Esophagus squamous epithelium (tissue), 5 donors: ENCODE measurements at places on chromosomes 2 and 18.

- DNase-seq, result no peak
These were observed 95.6 kb upstream of the KLHL14 start for GRCh38 chr18:32868406-32868805.

GRCh38 chr2:48250943-48251342 is 279.0 kb upstream of the STON1 start:
- no peak for DNase-seq

DNA sequence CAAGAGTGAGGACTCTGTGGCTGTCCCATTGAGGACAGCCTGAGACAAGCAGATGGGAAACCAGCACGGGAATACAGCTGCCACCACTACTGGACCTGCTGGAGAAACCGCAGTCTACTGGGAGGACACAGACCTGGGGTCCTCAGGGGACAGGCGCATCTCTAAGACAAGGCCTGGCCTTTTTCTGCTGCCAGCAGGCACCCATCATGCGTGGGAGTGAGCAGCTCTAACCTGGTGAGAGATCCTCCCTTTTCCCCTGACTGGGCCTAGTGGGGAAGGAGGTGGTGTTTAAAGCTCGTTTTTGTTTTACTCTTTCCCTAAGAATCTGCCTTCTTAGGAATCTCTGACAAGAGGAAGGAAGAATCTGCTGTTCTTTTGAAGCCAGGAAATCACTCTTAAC is 36.6 kb downstream of the CYRIA start:
- DNase-seq, result no peak

DNA sequence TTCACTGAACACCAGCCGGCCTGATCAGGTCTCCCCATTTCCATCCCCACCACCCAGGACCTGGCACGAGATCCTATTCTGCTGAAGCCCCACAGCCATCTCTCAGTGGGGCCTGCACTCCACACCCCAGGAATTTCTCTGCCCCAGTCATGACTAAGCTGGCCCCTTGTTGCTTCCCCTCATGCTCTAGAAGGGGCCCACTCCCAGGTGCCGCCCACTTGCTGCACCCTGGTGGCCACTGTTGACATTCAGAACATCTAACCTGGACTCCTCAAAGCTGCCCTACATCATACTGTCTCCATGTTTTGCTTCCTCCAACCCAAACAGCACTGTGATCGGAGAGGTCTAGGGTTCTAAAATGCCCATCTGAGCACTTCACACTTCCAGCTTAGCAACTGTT is 90.7 kb upstream of the KLHL29 start:
- DNase-seq, result no peak

GRCh38 chr2:212745359-212745758 is 206.8 kb upstream of the ERBB4 start:
- DNase-seq, result no peak

DNA sequence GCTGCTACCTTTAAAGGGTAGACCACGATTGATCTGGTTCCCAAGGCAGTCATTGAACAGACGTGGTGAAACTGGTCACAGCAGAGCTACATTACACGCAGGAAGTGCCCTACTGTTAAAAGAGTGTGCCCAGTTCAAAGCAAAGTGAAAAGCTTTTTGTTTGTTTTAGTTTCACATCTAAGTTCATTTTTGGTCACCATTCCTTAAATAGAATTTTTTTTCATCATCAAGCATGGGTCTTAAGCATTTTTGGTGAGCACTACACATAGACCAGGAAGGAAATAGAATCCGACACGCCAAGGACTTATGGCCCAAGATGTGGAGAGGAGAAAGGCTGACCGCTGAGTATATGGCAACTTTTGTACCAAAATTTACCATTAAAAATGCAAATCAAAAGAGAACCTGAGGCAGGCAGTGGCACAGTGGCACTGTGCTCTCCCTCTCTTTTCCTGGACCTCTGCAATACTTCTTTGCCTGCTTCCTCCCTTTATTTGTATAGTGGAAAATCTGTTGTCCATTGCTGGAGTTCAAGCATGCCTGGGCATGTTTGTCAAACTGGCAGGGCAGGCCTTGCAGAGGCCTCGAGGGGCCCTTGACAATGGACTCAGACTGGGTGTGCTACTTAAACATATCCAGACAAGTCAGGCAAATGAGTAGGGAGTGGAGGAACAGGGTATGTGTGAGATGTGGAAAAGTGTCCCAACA is 42.6 kb upstream of the HNRNPA3 start:
- DNase-seq, result no peak

GRCh38 chr18:76391746-76392145 is 103.3 kb downstream of the ZNF516 start:
- no peak for DNase-seq

GRCh38 chr2:39416140-39416539 is 20.9 kb downstream of the MAP4K3 start:
- no peak for DNase-seq

- no peak for DNase-seq
These were observed 82.7 kb downstream of the AOX1 start for GRCh38 chr2:200668478-200668877.

DNA sequence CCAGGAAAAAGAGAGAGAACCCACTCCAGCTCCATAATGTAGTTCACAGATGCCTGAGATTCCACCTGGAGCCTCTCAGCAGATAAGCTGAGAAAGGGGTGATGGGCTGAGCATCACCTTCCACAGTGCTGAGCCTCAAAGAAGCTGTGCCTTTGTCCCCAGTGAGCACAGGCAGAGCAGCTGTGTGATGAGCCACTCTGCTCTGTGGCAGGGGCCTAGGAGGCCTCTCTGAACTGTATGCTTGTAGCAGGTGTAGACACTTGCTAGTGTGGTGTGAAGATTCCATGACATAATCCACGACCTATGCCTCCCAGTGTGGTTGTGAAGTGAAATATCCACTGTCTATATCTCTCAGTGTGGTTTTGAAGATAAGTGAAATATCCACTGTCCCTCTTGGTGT is 70.4 kb upstream of the MGAT4A start:
- DNase-seq, result no peak
